ENCODE measurements at places on chromosomes 11 and 22.

DNA sequence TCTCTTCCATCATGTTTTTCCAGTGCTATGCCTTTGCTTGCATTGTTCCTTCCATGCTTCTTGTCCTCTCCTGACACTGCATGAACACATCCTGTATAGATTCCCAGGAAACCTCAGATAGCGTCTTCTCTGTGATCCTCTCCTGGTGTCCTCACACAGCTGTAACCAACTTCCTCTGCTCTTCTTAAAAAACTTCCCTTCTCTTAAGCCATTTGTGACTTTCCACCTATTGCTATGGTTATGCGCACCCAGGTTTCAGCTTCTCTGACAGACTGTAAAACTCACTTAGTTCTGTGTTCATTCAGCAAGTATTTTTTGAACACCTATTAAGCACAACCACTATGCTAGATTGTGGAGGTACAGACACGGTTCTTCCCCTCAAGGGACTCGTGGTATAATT is 5.1 kb upstream of the APLP2 start:
- no peak for DNase-seq

DNA sequence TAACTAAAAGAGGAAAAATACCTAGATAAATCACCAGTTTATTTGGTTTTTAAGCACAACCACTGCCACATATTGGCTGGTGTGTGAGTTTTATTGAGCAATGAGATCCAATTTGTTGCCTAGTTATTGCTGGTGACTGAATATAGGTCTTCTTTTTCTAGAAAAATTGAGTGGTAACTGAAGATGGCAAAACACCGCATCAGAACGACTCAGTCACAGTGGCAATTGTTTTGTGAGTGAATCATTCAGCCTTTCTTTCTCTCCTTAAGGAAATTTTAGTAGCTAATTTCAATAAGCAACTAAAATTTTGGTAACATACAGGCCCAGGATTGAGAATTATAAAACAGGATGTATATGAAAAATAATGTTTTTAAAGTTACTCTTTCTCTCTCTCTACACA is 533.0 kb downstream of the KCNA4 start:
- no peak for DNase-seq

DNA sequence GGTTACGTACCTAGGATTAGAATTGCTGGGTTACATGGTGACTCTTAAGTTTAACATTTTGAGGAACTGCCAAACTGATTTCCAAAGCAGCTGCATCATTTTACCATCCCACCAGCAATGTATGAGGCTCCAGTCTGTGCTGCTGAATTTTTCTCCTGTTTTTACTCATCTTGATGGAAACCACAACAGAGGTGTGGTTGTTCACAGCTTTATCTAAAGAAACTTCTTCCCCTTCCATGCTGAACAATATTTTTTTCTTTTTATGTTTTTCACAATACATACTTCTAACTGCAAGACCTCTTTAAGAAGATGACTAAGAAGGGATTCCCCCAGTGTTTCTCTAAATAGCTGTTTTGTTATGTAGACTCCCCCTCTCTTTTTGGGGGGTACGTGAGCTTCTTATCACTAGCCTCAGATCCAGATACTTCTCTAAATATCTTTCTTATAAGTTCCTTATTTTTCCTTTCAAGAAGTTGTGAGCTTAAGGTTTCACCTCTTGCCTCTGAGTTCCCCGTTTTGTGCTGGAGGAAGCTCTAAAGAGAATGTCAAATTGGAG is 24.0 kb downstream of the TCP11L1 start:
- no peak for DNase-seq

GRCh38 chr11:10388574-10388973 is 66.5 kb upstream of the AMPD3 start:
- DNase-seq, result no peak

GRCh38 chr11:2777871-2778629 is 78.3 kb upstream of the KCNQ1OT1 start:
- DNase-seq, result peak; percentile 25

GRCh38 chr11:96483374-96483955 is 93.7 kb downstream of the JRKL start:
- DNase-seq, result no peak

All from COR-L47 (cell line).